ENCODE measurements at places on chromosomes 5 and 9. TPM values are rescaled to one million over a fixed set of nuclear protein-coding genes. Genes with fewer than 3 reads are reported as not detected.

DNA sequence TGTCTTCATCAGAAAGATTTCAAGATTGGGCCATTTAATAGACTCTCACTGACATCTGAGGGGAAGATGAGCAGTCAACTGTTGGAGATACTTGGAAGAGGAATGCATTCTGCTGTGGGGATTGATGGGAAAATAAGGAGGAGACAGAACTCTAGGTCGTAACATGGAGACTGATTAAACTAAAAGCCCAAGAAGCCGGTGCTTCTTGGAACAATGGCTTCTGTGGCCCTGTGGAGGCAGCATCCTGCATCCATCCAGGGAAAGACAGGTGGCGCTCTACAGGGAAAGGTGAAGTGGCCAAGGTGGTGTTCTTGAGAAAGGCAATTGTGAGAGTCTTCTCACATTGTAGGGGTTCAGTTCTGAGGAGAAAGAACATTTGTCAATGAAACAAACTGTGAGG, 31.3 kb downstream of the ZFAND5 start:
- no peak for DNase-seq

- DNase-seq = no peak
These were observed 21.3 kb downstream of the ARRDC3 start for GRCh38 chr5:91361790-91362189.

GRCh38 chr9:120742951-120743416, 28.7 kb upstream of the MEGF9 start:
- no peak for DNase-seq

EQTN gene
- total RNA-seq = 0.74 TPM

- DNase-seq = no peak
These were observed 7.0 kb upstream of the FBXO4 start for GRCh38 chr5:41918105-41918504.

DNA sequence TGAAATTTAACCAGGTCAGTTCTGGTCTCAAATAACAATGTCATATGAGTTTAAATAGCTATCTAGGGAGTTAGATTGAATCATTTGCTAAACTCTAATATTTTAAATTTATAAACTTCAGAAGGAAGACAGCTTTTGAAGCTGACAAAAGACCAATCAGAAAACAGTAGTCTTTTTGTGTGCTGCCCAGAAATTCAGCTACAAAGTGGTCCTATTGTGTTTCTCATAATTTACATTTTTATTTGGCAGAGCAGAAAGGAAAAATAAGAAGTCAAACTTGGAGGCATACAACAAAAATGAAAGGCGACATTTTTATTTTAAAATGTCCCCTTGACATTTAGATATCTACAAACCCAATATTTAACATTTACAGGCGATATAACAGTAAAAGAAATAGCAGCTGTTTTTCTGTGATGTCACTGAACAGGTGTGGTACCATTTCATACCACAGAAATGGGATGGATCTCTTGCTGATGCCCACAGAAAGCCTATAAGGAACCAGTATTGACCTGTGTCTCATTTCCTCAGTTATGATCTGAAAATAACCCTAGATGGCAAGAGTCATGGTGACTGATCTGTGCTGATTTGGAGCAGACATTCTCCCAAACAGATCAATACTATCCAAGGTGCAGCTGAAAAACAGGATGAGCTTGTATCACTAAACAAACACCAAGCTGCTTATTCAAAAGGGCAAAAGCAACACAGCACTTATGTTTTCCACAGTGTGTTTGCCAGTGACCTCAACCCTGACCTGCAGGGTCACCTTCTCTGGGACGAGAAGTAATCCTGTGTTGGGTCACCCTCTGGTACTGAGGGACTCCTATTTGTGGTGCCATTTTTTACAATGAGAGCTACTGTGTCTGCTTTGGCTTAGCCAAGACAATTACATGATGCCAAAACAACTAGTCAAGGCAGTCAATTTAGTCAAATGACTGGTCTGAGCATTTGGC, 3.6 kb upstream of the FST start:
- no peak for DNase-seq

DNA sequence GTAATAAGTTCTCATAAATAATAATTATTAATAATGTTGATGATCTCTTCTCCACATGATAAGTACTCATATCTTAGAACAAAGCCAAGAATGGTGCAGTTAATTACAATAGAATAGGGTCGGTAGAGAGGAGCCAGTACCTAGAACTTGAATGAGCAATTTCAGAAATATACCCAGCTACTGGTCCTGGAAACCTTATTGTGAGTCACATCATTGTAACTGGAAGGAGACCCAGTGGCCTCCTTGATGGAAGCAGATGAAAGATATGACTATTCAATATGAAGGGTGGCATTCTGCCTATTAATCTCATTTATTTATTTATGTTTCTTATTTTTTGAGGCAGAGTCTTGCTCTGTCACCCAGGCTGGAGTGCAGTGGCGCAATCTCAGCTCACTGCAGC, 37.7 kb upstream of the SHOC1 start:
- DNase-seq = no peak

DNA sequence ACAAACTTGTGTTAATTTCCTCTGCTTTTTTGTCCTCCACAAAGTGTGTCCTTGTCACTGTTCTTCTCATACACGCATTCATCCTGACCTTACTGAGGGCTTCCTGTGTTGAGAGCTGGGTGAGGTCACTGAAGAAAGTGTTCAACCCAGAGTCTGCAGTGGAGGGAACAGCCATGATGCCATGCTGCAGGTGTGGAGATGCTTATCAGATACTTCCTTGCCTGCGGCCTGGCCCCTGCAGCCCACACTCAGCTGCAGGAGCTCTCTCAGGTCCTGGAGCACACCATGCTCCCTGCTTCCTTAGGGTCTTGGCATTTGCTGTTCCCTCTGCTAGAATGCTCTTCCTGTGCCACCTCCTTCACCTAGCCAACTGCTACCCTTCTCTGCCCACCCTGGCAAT, 108.1 kb upstream of the SPRY4 start:
- no peak for DNase-seq

ASB6 gene
- total RNA-seq = 5.8 TPM

C5orf15 gene
- total RNA-seq = 81.7 TPM

NEURL1B gene
- 52.4 TPM for total RNA-seq

HRH2 gene
- 1.4 TPM for total RNA-seq

C9orf152 gene
- 0.32 TPM for total RNA-seq

GRCh38 chr9:93468763-93469456, 15.5 kb upstream of the FAM120AOS start:
- no peak for DNase-seq

ZFP2 gene
- 5.8 TPM for total RNA-seq

IL4 gene
- not detected for total RNA-seq

DNA sequence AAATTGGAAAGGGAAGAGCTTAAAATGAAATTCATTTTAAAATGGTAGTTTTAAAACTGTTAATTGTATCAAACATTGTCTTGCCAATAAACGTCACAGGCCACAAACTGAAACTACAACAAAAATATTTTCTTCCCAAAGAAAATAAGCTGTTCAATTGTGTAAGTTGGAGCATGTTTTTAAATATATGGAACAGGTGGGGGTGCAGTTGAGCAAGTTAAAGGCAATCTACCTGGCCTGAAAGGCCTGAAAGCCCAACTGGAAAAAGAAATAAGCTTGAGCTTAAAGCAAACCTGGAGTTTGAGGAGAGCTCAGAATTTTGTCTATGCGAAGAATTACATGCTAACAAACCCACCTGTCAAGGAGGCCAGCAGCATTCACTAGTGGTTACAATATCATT, 439.5 kb downstream of the ACTL7B start:
- no peak for DNase-seq

HNRNPAB gene
- total RNA-seq = 46.3 TPM

- no peak for DNase-seq
These were observed 23.1 kb upstream of the FRRS1L start for GRCh38 chr9:109190151-109190550.

DNA sequence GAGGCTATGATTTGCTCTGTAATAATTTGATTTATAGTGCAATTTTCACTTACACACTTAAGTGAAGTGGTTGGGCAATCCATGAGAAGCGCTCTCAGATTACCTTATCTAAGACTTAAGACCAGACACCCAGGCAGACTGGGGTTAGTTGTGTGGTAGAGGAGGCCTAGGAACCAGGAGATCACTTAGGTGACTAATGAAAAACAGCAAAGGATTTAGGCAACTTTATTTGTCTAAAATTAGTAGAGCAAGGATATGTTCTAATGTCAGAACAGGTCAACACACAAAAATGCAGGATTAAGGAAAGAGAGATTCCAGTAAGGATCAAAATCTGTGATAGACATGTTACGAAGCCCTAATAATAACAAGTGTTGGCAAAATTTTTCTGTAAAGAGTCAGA, 913.8 kb downstream of the TLE1 start:
- no peak for DNase-seq

NPDC1 gene
- total RNA-seq = 17.9 TPM

- no peak for DNase-seq
These were observed 58.7 kb downstream of the MED27 start for GRCh38 chr9:132020820-132021510.

VCAN gene
- total RNA-seq = 435 TPM

DNA sequence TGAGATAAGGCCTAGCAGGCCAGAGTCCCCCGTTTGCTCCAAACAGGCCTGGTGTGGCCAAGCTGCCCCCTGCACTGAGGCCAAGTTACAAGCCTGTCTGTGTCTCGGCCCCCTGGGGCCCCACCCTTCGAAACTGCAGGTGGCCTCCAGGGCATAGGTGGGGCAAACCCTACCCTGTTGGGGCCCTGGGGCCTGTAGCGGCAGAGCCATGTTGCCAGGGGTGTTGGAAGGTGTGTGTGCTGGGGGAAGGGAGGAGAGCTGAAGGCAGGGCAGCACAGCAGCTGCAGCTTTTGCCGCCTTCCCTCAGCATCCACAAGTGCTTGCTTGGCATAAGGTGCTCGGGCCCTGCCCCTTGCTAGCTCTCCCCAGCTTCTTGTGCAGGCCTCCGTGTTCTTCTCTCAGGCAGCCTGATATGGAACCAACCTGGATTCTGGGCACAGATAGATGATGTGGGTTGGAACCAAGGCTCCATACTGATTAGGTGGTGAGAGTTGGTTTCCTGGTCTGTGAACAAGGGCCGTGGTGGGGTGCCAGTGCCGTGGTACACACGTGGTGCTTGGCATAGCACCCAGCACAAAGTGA, 12.7 kb downstream of the IRF1 start:
- no peak for DNase-seq

GABRA6 gene
- total RNA-seq = not detected

MLANA gene
- total RNA-seq = not detected

PCDHB15 gene
- 7.8 TPM for total RNA-seq

DNA sequence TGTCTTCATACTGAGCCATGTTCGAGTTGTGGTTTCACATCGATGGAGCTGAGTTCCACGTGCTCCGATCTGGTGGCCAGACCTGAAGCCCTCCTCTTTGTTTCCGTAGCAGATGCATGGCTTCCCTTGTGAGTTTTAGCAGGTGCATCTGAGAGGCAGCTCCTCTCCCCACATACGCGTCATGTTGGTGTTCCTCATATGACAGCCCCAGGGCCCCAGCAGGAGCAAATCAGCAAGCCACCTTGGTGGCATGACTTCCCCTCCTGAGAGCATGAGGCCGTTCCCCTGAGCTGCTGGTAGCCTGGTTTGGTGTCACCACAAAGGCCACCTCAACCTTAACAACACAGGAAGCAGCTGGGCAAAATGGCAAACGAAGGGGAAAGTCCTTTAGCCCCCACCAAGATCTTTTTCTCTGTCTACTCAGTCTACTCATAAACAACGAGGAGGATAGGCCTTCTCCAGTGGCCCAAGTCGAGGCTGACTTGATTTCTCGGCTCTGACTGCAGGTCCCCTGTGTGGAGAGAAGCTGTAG, 5.9 kb downstream of the CYFIP2 start:
- no peak for DNase-seq

GRCh38 chr5:58235299-58235698, 224.6 kb downstream of the PLK2 start:
- no peak for DNase-seq

SNCAIP gene
- 22.2 TPM for total RNA-seq

DNA sequence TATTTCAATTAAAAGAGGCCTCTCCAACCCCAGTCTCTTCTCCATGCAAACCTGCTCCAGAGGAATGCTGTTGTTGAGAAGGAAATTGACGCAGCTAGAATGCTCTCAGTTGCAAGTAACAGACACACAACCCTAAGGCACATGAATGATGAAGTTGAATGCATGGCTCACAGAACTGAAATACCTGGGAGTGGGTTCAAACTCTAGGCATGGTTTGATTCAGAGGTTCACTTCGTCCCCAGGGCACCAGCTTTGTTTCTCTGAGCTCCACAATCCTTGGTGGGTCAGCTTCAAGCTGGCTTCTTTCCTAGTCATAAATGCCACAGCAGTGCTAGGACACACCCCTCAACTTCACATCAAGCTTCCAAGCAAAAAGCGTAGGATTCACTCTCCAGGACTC, 4.6 kb downstream of the ACTL7B start:
- DNase-seq = no peak

GLRA1 gene
- not detected for total RNA-seq

DNA sequence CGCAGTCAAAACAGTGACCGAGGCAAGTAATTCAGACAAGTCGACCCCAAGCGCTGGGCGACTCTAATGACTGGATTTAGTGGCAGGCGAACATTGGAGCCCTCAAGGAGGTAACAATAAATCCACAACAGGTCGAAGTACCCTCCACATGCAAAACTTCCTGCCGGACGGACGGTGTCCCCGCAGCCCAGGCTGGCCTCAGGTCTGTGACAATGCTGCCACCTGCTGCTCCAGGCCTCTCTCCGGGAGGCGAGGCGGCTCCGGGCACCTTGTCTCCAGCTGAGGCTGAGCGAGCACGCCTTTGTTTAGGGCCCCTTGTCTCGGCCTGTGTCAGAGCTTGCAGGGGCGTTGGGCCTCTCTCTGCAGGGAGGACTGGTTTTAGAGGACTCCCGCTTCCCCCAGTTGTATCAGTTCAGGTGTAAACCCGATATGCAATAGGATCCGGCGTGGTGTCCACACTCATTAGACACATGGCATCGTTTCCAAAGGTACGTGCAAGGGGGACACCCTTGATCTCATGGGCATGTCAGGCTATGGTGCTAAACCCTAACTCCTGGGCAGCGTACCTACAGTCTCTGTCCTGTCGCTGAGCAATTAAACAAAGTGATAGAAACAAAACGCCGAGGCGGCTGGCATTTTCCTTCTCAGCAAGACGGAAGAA, 628.0 kb upstream of the ADAMTS16 start:
- no peak for DNase-seq

DNA sequence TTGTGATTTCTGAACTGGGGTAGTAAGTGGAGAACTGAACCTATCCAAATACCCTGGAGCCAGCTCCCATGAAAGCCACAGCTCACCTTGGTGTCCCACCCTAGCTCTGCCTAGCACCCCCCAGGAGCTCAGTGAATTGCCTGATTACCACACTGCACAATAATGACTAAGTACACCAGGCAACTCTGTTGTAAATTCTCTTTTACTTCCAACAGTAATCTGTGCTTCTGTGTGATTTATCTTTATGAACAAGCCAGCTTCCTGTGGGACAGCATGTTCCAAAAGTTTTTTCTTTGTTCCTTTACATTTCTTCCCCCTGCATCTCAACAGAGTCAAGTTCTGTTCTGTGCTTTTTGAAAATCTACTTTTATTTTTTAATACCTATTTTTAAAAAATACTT, 22.1 kb upstream of the GRPEL2 start:
- no peak for DNase-seq

DNA sequence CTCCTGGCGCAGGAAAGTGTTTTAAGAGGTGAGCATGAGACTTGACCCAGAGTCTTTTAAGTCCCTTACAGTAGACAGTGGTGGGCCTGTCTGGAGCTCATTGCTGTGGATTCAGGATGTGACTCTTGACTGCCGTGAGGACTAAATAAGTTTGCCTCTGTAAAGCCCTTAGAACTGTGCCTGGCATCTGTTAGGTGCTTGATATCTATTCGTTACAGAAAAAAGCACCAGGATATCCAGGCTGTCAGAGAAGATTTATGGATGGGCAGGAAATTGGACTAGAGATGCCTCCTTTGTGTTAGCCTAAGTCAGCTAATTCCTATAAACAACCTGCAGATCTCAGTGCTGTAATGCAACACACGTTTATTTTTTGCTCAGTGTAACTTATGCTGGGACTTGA, 12.6 kb downstream of the ERGIC1 start:
- no peak for DNase-seq

IL17B gene
- 8.9 TPM for total RNA-seq
